EH (cell line): ENCODE measurements at places on chromosomes 11 and 22.

- DNase-seq: no peak
Measured at GRCh38 chr11:48004456-48004855, 24.1 kb downstream of the PTPRJ start.

- DNase-seq: peak; percentile 67
Measured at GRCh38 chr22:40348025-40348658, 1.8 kb downstream of the ADSL start.

DNA sequence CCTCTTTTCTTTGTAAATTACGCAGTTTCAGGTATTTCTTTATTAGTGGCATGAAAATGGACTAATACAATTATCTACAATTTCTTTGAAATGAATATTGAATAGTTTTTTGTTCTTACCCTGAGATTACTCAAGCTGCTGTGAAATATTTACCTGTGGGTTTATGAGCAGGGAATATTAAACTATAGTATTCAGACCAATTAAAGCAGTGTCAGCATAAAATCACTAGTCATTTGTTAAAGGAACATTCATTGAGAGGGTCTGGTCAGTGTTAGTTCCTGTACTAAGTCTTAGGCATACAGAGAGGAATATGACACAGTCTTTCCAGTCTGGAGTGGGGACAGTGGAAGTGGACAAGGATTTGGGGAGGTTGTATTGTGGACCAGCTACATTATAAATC, 646.2 kb upstream of the ANO5 start:
- no peak for DNase-seq

GRCh38 chr11:102497061-102497460, 33.5 kb downstream of the MMP7 start:
- peak; percentile 73 for DNase-seq

DNA sequence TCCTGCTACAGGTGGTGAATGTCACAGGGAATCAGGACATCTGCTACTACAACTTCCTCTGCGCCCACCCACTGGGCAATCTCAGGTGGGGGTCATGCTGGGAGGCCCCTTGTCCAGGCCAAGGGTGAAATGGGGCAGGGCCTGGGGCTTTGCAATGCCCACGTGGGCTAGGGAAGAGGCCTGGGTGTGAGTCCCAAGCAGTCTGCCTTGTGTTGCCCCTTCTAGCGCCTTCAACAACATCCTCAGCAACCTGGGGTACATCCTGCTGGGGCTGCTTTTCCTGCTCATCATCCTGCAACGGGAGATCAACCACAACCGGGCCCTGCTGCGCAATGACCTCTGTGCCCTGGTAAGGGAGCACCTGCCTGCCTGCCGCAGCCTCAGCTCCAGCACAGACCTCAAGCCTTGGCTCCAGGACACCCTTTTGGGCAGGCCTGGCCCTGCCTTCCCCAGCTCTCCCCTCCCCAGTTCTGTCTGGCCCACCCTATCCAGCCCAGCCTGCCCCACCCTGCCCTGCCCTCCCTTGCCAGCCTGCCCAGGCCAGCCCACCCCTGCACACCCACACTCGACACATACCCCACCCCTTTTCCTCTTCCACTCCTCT, 9.1 kb upstream of the TAGLN start:
- no peak for DNase-seq

GRCh38 chr22:47775686-47776085, 1013.2 kb downstream of the TBC1D22A start:
- DNase-seq: no peak

DNA sequence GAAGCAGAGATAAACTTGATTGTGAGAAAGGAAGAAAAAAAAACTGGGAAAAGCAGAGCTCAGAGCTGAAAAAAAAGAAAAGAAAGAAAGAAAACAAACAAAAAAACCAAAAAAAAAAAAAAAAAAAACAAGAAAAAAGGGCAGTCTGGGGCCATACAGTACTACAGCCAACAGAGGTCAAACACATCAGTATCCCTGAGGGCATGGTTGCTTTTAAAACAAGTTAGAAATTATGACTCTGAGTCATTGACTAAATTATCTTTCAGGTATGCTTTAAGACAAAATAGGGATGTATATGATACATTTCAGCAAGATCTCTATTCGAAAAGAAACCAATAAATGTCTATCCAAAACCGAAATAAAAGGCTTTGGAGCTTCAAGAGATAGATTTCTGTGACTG, 37.1 kb upstream of the TLCD5 start:
- DNase-seq: no peak

- DNase-seq: no peak
Measured at GRCh38 chr11:62115085-62115694, 8.6 kb upstream of the INCENP start.

GRCh38 chr11:113553235-113553634, 78.0 kb upstream of the DRD2 start:
- DNase-seq: peak; percentile 97

DNA sequence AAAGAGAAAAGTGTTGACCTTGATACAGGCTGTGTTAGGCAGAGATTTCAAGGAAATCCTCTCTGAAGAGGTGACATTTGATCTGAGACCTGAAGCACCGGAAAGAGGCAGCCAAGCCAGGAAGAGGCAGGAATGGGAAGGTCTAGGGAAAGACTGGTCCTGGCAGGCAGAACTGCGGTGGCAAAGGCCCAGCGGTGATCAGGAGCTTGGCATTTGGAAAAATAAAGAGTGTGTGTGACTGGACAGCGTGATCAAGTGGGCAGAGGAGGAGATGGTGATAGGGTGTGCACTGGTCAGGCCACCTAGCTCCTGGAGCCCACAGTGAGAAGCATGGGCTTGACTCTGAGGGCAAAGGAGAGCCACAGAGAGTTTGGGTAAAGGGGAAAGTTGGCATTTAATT, 27.2 kb upstream of the GAB4 start:
- no peak for DNase-seq

- DNase-seq: no peak
Measured at GRCh38 chr22:23236440-23237184, 56.3 kb downstream of the BCR start.

- DNase-seq: no peak
Measured at GRCh38 chr22:38249803-38250642, 22.8 kb downstream of the TMEM184B start.

GRCh38 chr22:43550672-43551071, 138.9 kb downstream of the MPPED1 start:
- no peak for DNase-seq

DNA sequence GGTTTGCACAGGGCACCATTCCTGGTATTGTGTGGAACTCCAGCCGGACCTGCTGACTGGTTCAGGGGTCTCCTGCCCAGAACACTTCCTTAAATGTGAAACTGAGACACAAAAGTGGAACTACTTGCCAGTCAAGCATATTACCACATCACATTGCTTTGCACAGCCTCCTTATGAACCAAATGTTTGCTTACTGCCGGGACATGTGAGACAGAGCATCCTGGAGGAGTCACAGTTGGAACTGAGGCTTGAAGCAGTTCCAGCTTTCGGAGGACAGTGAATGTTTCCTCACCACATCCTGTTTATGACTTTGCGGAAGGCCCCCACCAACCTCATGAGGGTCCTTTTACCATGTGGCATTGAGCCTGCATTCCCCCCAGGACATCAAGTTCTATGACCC, 105.8 kb upstream of the ARHGAP42 start:
- peak; percentile 6 for DNase-seq

DNA sequence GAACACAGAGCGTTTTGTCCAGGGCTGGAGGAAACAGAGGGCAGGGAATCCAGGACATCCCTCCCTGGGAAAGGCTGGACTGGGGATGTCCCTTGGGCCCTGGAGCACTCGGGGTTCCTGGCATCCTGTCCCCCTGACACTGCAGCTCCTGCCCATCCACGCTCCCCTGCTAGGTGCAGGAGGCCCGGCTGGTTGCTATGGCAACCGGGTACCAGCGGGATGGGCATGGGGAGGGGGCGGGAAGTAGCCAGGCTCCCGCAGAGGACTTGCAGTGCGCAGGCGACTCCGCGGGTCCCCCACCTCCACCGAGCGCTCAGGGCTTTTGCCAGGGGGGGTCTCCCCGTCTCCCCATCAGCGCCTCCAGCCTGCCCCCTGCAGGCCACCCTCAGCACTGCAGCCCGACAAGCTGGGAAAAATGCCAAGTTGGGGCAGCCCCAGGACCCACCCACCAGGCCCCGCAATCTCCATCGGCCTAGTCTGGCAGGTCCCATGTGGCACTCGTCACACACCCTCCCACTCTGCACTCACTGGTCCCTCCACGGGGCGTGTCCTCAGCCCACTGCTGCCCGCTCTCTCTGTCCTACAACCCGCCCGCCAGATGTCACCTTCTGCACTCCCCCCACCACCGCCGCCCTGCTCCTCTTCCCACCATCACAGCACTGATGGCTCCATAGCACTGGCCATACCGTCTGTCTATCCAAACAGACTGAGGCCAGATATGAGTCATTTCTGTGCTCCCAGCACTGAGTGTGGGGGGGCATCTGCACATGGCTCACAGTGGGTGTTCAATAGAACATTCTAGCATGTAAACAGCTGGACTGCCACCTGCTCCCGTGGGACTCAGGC, 31.5 kb downstream of the KIAA0930 start:
- peak; percentile 87 for DNase-seq

GRCh38 chr11:8287703-8288102, 24.0 kb upstream of the LMO1 start:
- DNase-seq: no peak

- no peak for DNase-seq
Measured at GRCh38 chr11:27052668-27053067, 12.1 kb downstream of the BBOX1 start.

- peak; percentile 29 for DNase-seq
Measured at GRCh38 chr22:35462498-35463230, 62.7 kb downstream of the MCM5 start.

DNA sequence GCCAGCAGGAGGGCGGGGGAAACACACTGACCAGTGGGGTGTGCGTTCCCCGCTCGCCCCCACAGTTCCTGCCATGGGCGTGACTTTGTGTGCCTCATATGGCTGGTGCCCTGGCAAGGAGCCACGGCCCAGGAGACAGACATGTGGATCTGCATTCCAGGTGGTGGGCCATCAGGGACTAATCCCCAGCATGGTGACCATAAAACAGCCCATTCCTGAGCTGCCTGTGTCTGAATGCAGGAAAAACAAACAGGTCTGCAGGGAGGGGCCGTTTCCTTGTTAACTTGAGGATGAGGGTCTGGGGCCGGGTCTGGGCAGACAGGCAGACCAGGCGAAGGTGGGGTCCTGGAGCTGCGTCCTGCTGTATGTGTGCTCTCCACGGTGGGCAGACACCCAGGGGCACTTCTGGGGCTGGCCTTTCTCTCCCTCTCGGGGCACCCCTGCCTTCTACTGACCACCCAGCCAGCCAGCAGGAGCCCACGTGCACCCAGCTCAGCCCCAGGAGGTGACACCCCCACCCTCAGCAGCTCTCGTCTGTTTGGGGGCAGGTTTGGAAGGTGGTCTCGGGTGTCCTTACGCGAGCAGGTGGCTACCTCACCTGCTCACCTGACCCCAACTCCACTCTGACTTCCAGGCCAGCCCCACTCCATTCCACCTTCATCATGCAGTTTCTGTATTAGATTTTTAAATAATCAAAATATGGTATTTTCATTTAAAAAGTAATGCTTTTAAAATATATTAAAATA, 120.3 kb downstream of the KCNQ1OT1 start:
- DNase-seq: no peak

- no peak for DNase-seq
Measured at GRCh38 chr11:4467811-4468606, 14.4 kb upstream of the OR52K1 start.

- no peak for DNase-seq
Measured at GRCh38 chr22:47277531-47277930, 515.1 kb downstream of the TBC1D22A start.

GRCh38 chr11:132312701-132313111, 942.3 kb downstream of the NTM start:
- DNase-seq: peak; percentile 61

DNA sequence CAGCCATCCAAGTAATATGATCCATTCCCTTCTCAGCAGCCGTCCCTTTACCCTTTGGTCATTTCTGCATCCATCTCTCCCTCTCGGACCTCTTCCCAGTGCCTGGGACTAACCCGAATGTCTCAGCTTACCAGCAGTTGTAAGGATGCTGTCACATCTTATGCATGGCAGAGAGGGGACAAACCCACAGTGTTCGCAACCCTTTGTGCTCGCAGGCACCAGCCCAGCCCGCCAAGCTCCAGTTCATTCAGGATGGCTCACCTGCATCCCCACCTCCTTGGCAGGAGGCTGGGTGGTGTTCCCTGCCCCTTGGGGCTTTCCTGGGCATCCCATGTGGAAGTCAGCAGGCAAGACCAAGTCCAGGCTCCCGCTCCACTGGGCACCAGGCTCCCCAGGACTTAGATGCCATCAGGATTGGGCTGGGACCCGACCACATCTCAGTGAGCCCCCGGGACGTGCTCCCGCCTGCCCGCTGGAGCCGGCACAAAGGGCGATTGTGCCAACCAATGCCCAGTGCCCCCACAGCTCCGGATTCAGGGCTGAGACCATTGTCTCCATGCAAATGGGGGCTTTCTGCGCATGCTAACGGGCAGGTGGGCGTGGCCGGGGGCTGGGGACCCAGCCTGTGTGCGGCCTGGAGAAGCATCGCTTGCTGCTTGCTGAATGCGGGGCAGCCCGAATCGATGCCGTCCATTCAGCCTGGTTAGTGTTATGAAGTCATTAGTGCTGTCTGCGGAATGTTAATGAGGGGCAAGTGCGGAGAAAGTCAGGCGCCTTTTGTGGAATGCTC, 108.6 kb downstream of the KCNQ1OT1 start:
- no peak for DNase-seq

DNA sequence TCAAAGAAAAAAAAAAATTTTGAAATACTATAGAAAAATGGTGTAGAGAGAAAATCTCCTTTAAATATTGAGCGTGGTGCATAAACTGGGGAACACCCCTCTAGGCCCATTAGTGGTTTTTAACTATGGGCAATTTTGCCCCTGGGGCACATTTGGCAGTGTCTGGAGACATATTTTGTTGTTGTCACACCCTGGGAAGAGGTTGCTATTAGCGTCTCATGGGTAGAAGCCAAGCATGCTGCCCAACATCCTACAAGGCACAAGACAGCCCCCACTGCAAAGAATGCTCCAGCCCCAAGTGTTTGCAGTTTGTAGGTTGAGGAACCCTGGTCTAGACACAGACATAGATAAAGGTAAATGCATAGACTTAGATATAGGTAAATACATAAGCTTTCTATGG, 92.6 kb downstream of the KIAA1671 start:
- DNase-seq: no peak

DNA sequence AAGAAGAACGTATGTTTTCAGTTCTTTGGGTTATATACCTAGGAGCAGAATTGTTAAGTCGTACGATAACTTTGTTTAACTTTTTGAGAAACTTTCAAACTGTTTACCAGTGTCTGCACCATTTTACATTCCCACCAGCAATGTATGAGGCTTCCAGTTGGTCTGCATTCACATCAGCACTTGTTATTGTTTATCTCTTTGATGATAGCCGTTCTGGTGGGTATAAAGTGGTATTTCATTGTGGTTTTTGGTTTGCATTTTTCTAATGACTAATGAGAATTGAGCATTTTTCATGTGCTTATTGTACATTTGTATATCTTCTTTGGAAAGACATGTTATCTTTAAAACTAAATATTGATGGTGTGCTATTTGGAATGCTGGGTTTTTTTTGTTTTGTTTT, 59.8 kb downstream of the KDM2A start:
- DNase-seq: peak; percentile 62
